ENCODE measurements at places on chromosomes 1 and 21. TPM values are rescaled to one million over a fixed set of nuclear protein-coding genes. Genes with fewer than 3 reads are reported as not detected.

GRCh38 chr1:41103766-41104165 is 82.2 kb upstream of the SLFNL1 start:
- no peak for DNase-seq

DNA sequence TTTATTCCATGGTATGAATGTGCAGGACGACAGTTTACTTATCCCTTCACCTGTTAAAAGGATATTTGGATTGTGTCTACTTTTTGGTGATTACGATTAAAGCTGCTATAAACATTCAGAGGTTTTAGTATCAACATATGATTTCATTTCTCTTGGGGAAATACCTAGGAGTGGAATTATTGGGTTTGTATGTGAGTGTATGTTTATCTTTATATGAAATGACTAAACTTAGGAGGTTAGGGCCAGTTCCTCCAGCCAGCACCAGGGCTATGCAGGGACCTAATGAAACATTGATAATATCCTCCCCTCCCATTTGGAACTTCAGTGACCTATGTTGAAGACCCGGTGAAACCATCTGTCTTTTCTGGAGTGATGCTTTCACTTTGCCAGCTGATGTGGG is 13.8 kb downstream of the TMEM51 start:
- peak; percentile 74 for DNase-seq

Gene SLC5A9
- not detected for total RNA-seq

Gene LCE3D
- total RNA-seq: not detected

DNA sequence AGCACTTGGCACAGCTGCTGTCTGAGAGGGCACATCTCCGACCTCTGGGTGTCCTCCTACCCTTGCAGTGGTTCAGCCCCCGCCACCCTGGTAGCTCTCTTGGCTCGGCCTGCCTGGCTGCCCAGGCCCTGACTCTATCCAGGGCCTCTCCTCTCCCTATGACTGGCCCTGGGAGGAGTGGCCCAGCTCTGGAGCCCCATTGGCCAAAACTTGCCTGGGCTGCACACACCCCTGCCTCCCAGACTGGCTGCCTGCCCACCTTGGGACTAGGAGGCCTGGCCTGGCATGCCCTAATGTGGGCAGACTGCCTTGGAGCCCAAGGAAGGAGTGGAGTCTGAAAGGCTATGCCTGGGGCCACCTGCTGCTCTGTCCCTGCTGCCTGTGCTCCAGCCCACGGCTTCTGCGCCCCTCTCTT is 33.6 kb downstream of the ACOT11 start:
- peak; percentile 95 for DNase-seq

Gene EXTL2
- 21.8 TPM for total RNA-seq

Gene NECTIN4
- total RNA-seq: not detected

GRCh38 chr1:67043366-67043765 is 10.6 kb downstream of the SLC35D1 start:
- DNase-seq: no peak

DNA sequence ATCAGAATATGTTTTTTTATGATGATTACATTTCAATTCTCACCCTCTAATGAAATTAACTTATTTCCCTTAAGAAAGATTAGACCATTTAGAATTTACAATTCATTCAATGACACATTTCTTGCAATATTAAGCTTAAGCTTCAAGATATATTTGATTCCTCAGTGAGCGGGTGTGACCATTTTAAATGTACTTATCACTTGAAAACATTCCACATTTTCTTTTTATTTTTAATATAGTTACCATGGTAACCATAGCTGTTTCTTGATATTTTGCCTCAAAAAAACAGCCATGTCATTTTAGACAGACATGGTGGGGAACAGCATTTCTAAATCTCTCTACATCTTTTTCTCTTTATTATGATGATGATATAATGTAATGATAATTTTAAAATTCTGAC is 1029.0 kb upstream of the B3GALT2 start:
- DNase-seq: no peak

Gene PLA2G2D
- total RNA-seq: not detected

GRCh38 chr1:39292401-39292800 is 87.9 kb downstream of the MACF1 start:
- no peak for DNase-seq

- no peak for DNase-seq
Observed at GRCh38 chr1:235995511-235995910, 69.4 kb downstream of the NID1 start.

DNA sequence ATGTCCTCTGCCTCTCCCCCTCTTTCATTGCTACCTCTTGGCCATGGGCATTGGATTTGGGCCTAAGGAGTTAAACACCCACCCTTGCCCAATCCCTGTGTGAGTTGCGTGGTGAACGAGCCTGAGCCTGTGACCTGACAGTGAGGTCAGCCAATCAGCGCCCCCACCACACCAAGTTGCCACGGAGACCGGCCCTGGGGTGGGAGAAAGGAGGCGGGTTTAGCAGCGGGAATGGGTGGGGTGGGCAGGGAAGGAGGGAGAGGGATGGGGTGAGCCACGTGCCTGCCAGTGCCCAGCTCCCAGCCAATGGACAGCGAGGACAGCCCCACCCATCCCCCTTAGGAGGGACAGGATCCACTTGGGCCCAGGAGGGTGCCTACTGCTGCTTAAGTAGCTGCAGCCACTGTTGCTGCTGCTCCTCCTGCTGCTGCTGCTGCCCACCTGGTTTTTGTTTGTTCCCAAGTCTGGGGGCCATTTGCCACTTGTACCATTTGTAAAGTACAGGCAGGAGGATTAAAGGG is 9.5 kb downstream of the ZBTB7B start:
- peak; percentile 32 for DNase-seq

GRCh38 chr1:232280910-232281309 is 349.0 kb downstream of the SIPA1L2 start:
- no peak for DNase-seq

Gene GBP4
- 1.0 TPM for total RNA-seq

- DNase-seq: no peak
Observed at GRCh38 chr21:32415451-32416398, 3.2 kb downstream of the EVA1C start.

- no peak for DNase-seq
Observed at GRCh38 chr1:93888900-93889299, 9.9 kb upstream of the DNTTIP2 start.

- DNase-seq: no peak
Observed at GRCh38 chr1:159342761-159343425, 40.8 kb downstream of the FCER1A start.

GRCh38 chr21:43343992-43344886 is 82.7 kb downstream of the SIK1 start:
- DNase-seq: no peak

Gene OR2T2
- not detected for total RNA-seq

GRCh38 chr1:183520379-183520778 is 48.1 kb downstream of the SMG7 start:
- no peak for DNase-seq

DNA sequence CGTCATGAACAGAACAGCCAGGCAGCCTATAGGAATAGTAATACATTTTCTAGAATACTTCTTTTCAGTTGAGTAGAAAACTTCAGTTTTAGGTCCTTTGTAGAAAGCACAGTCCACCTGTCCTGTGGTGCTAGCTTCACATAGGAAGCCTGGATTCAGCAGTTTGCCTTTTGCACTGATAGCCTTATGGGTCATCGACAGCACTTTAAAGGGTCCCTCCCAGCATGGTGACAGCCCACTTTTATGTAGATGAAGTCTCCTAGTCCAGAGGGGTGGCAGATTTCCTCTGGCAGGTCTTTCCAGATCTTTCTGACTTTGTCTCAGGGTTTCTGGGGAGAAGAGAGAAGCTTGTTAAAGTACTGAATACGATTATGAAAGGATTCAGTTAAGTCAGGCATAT is 161.4 kb upstream of the TNR start:
- no peak for DNase-seq

GRCh38 chr1:90851711-90852050 is 134.6 kb upstream of the BARHL2 start:
- no peak for DNase-seq

DNA sequence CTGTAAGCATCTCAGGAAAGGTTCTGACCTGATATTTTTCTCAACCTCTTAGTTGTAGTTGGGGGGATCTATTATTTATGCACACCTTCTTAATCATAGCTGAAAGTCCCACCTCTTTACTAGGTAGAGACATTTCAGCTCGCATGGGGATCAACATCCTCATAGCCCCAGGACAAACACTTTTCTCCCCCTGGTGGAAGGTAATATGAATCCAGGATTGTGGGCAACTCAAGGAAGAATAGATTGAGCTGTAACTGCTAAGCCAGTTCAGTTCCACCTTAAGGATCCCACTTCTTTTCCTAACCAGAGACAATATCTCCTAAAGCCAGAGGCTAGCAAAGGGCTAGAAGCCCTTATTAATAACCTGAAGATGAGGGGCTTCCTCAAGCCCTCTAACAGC is 25.4 kb upstream of the SMYD3 start:
- DNase-seq: no peak

Gene VASH2
- total RNA-seq: 2.5 TPM

DNA sequence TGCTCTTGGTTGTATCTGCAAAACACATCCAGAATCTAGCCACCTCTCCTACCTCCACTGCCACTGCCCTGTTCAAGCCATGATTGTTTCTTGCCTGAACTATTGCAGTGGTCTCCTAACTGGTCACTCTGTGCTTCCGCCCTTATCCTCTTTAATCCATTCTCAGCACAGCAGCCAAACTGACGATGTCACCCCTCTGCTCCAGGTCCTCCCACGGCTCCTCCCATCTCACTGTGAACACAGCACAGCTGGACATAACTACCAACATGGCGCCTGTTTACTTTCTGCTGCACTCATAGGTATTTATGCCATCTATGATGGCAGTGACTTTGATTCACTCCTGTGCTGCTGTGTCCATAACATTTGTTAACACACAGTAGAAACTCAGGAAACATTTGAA is 406.7 kb downstream of the DISC1 start:
- peak; percentile 27 for DNase-seq

DNA sequence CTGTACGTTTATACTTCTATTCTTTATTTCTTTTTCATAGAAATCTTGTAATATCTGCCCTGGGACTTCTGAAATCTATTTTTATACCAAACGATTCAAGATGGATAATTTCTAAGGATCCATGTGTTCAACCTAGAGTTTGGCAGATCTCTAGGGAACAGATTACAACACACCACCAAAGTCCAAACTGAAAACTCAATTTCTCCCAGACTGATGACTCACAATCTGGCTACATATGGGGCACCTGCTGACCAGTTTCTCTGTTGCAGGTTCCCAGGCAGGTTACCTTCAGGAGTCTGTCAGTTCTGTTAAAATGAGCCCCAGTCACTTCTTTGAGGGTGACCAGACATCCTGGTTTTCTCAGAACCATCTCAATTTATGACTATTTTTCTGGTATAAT is 439.4 kb downstream of the GPATCH2 start:
- no peak for DNase-seq

Gene PRR9
- not detected for total RNA-seq

Gene KPRP
- not detected for total RNA-seq

Gene AVPR1B
- total RNA-seq: not detected

- DNase-seq: no peak
Observed at GRCh38 chr1:101284622-101285218, 47.9 kb downstream of the S1PR1 start.

GRCh38 chr1:185159966-185160365 is 3.0 kb downstream of the SWT1 start:
- no peak for DNase-seq

DNA sequence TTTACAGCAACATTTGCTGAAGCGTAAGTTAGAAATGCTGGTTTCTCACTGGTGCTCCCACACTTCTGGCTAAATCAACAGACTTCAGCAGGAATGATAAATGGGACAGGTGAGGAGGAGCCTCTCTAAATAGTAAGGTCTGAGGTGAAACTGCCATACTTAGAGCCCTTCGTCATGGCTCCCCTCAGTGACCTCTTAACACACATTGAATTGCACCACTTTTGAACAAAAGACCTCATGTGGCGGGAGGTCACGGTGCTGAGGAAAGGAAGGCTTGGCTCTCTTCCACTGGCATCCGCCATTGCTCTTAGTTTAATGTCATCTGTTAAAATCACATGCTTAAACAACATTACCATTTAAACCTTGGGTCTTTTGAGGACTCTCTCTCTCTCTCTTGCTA is 3.4 kb downstream of the MAP3K7CL start:
- DNase-seq: no peak

Gene CD101
- total RNA-seq: 0.12 TPM

DNA sequence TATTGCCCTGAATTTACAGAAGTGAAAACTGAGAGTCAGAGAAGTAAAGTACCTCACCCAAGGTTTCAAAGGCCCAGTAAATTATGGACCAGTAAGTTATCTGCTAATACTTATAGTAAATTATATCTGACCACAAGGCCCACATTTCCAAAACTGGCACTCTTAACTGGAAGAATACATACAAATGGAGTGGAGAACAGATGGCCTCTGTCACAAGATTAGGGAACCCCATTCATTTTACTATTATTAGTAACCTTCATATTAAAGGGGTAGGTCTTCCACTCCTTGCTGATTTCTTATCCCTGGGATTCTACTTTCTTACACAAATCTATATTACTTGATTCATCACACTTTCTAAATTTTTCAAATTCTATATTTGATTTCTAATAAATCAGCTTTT is 588.8 kb downstream of the NEGR1 start:
- no peak for DNase-seq

DNA sequence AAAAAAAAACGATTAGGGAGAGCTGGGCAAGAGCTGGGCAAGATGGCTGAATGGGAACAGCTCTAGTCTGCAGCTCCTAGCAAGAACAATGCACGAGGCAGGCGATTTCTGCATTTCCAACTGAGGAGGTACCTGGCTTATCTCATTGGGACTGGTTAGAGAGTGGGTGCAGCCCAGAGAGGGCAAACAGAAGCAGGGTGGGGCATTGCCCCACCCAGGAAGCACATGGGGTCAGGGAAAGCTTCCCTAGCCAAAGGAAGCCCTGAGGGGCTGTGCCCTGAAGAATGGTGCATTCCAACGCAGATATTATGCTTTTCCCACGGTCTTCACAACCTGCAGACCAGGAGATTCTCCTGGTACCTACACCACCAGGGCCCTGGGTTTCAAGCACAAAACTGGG is 251.6 kb downstream of the GPATCH2 start:
- no peak for DNase-seq

GRCh38 chr1:44519035-44519676 is 114.1 kb downstream of the RNF220 start:
- no peak for DNase-seq

Gene IRF6
- not detected for total RNA-seq

Gene NR5A2
- total RNA-seq: 0.06 TPM

DNA sequence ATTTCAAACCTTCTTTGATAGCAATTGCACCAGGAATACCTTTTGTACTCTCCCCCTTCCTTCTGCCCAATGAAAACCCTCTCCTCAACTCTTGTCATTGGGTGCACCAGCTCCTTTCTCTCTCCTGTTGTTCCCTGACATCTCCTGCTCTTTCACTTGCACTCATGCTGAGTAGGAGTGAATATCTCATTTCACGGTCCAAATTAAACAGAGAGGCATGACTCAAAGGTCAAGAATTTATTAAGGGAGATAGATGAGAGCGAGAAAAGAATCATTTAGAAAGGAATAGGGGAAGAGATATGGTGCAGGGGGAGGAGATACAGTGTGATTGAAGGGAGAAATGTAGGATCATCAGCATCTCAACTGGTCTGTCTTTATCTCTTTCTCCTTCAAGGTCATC is 22.1 kb downstream of the AIM2 start:
- DNase-seq: no peak

- DNase-seq: peak; percentile 11
Observed at GRCh38 chr1:197485790-197486189, 217.7 kb downstream of the CRB1 start.

- DNase-seq: no peak
Observed at GRCh38 chr1:50181027-50181663, 72.4 kb downstream of the ELAVL4 start.

Gene AQP10
- total RNA-seq: not detected

- DNase-seq: peak; percentile 84
Observed at GRCh38 chr1:150552128-150552910, 3.1 kb downstream of the ADAMTSL4 start.

GRCh38 chr1:114369930-114370329 is 141.1 kb downstream of the TRIM33 start:
- DNase-seq: no peak
